SJSA1 (cell line): ENCODE measurements at places on chromosomes 2 and 18. TPM values are rescaled to one million over a fixed set of nuclear protein-coding genes. Genes with fewer than 3 reads are reported as not detected.
A peak's percentile ranks its signal among the peaks of the same experiment; 100 is the strongest.

DNA sequence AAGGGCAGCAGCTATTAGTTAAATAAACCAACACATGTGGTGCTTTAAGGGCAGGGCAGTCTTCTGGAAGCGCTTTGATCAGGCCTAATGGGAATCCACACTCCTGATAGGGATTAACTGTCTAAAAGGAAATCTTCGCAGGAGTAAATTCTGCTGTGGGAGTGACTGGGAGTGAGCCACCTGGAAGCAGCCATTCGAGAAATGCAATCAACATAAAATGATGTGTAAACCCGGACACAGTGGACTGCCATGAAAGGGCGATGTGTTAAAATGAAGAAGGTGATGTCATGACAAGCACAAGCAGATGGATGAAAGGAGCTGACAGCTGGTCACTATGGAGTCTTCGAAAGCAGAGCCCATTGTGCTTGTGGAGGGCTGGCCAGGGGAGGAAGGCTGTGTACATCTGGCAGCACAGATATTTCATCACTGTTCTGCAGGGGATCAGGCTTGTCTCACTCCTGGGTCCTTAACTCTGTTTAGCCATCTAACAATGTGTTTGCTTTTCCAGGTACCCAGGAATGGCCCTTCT, 24.8 kb upstream of the GALNT14 start:
- no peaks in the 10 kb centered on the region for H3K36me3 ChIP-seq
- peaks cover 19% of the 10 kb centered on the region for H3K27me3 ChIP-seq

DNA sequence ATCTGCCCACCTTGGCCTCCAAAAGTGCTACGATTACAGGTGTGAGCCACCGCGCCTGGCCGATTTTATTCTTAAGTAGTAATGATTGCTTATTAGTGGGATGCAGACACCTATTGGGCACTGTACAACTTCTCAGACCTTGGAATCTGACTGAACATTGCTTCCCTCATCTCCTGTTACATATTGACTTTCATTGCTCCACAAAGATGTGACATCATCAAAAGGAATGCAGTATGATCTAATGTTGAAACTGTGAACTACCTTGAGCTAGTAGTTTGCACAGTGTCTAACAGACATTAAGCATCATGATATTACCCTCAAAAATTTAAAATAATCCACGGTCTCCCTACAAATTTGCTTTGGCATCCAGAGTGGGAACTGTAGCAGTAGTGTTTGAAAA, 109.8 kb upstream of the SIX2 start:
- no peaks in the 10 kb centered on the region for H3K27me3 ChIP-seq
- peaks cover 72% of the 10 kb centered on the region for H3K4me1 ChIP-seq
- peak overlapping the region; percentile 63 for H3K27ac ChIP-seq
- no peak overlapping the region for H3K4me3 ChIP-seq
- DNase-seq = no peak

- H3K27ac ChIP-seq = no peak overlapping the region
- no peak overlapping the region for H3K4me3 ChIP-seq
- DNase-seq = no peak
- no peaks in the 10 kb centered on the region for H3K27me3 ChIP-seq
These were observed 352.8 kb upstream of the KCNH7 start for GRCh38 chr2:163191372-163191771.

DNA sequence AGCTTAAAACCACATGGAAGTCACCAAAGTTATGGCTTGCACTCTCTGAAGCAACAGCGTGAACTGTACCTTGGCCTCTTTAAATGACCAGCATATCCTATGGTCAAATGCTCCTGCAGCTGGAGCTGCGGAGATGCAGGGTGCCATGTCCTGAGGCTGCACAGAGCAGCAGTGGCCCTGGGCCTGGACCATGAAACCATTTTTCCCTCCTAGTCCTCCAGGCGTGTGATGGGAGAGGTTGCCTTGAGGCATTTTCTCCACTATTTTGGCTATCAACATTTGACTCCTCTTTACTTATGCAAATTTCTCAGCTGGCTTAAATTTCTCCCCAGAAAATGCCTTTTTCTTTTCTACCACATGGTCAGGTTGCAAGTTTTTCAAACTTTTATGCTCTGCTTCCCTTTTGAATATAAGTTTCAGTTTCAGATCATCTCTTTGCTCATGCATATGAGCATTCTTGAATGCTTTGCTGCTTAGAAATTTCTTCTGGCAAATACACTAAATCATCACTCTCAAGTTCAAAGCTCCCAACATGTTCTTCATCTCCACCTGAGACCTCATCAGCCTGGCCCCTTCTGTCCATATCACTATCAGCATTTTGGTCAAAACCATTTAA, 82.9 kb upstream of the TMEFF2 start:
- no peak overlapping the region for H3K27ac ChIP-seq
- H3K4me1 ChIP-seq = no peaks in the 10 kb centered on the region
- H3K27me3 ChIP-seq = no peaks in the 10 kb centered on the region
- H3K36me3 ChIP-seq = no peaks in the 10 kb centered on the region
- no peak for DNase-seq

DNA sequence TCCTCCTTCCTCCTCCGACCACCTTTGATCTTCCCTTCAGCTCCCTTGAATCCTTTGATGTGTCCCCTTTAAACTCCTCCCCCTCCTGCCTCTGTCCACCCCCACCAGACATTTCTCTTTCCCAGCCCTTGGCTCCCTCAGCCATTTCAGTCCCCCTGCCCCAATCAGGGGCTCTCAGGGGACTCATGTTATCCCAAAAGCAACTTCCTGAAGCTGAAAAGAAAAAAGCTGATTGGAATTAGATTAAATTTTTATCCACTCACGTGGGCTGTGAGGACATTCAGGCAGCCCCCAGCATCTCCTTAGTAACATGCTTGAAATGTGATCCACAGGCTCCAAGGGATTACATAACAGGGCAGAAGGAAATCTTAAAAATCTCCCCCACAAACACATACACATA, 81.3 kb downstream of the NEURL3 start:
- H3K27me3 ChIP-seq = no peaks in the 10 kb centered on the region; the same call in 1 of the 2 replicates
- no peak for DNase-seq
- H3K27ac ChIP-seq = no peak overlapping the region
- H3K36me3 ChIP-seq = no peaks in the 10 kb centered on the region
- peaks cover 9% of the 10 kb centered on the region for H3K4me1 ChIP-seq

GRCh38 chr2:154170400-154170799, 298.7 kb downstream of the GALNT13 start:
- H3K4me3 ChIP-seq = no peak overlapping the region
- no peaks in the 10 kb centered on the region for H3K4me1 ChIP-seq
- no peak for DNase-seq

DNA sequence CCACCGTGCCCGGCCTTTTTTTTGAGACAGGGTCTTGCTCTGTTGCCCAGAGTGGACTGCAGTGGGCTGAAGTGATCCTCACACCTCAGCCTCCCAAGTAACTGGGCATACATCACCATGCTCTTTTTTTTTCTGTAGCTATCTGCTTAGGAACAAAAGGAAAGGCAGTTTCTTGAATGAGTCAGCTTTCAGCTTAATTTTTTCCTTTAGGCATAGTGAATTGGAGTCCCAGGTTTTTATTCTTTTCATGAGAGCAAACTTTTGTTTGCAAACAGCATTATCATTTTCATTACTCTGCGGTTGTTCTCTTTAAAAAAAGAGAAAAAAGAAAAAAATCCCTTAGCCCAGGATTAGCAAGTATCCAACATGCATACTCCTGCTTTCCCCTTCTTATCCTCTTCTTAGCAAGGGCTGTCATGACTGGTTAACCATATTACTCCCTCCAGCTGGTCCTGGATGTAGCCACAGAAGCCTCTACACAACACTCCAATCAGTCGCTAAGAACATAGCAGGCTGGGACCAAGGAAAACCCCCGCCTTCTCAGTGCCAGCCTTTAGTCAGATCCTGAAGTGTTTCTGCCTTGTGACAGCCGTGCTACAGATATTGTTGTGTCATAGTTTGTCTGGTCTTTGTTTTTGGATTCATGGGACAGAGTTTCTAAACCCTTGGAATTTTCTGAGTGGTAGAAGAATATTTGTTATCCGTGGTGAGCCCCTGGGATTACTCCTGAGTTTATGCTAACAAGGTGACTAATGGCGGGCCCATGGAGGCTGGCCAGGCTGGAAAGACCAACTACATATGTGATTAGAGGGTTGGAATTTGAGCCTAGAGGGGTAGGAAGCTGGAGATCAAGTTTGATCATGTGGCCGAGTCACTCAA, 23.3 kb upstream of the ST3GAL5 start:
- H3K27ac ChIP-seq = peak overlapping the region; percentile 81
- peak; percentile 87 for DNase-seq
- H3K4me3 ChIP-seq = no peak overlapping the region
- H3K27me3 ChIP-seq = no peaks in the 10 kb centered on the region
- no peaks in the 10 kb centered on the region for H3K36me3 ChIP-seq

GRCh38 chr2:201018636-201019035, 52.8 kb downstream of the HYCC2 start:
- no peaks in the 10 kb centered on the region for H3K27me3 ChIP-seq
- no peak overlapping the region for H3K4me3 ChIP-seq
- H3K4me1 ChIP-seq = no peaks in the 10 kb centered on the region
- H3K36me3 ChIP-seq = peaks cover 33% of the 10 kb centered on the region

DNA sequence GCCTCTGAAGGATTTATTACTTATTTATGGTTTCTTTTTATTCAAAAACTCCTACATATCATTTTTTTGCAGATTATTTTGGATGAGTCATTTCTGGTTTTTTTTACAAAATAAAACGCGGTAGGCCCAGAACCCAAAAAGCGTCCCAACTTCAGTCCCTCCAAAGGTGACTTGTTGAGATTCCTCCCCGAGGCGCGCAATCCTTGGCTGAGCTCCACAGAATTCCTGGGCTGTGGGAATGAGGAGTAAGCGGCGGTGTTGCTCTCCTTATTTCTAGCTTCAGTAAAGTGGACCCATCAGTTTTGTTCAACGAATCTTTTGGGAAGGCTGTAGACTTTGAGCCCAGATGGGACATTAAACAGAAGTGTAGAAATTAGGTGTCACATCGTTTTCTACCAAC, 67.0 kb upstream of the RMP24 start:
- no peak overlapping the region for H3K27ac ChIP-seq
- H3K4me3 ChIP-seq = no peak overlapping the region
- H3K27me3 ChIP-seq = no peaks in the 10 kb centered on the region
- no peak for DNase-seq

DNA sequence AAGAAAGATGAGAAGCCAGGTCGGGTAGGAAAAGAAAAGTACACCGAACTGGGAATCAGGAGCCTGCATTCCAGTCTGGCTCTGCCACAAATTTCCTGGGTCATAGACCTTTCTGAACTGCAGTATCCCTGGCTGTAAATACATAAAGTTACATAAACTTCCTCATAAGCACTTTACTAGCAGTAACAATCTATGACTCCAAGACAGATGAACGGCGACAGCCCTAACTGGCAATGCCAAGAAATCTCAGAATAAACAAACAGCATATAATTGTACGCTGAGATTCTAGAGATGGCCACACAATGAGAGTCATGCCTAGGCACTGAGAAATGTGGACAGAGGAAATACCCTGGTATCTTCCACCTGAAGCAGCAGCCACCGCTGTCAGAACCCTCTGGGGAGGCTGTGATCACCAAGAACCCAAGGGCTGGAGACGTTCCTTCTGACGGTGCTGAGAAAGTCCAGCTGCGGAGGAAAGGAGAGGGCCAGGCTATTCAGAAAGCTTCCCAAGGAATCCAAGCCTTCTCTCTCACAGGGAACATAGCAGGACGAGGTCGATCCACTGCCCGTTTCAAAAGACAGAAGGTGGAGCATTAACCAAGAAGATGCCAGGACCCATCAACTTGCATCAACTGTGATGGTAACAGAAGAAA, 89.3 kb upstream of the SLC66A3 start:
- no peak overlapping the region for H3K27ac ChIP-seq
- H3K36me3 ChIP-seq = no peaks in the 10 kb centered on the region
- H3K27me3 ChIP-seq = no peaks in the 10 kb centered on the region
- DNase-seq = peak; percentile 66

GRCh38 chr2:154194909-154195643, 323.4 kb downstream of the GALNT13 start:
- DNase-seq = no peak
- H3K4me3 ChIP-seq = no peak overlapping the region
- H3K27ac ChIP-seq = no peak overlapping the region
- H3K4me1 ChIP-seq = no peaks in the 10 kb centered on the region
- no peaks in the 10 kb centered on the region for H3K36me3 ChIP-seq
- no peaks in the 10 kb centered on the region for H3K27me3 ChIP-seq

DNA sequence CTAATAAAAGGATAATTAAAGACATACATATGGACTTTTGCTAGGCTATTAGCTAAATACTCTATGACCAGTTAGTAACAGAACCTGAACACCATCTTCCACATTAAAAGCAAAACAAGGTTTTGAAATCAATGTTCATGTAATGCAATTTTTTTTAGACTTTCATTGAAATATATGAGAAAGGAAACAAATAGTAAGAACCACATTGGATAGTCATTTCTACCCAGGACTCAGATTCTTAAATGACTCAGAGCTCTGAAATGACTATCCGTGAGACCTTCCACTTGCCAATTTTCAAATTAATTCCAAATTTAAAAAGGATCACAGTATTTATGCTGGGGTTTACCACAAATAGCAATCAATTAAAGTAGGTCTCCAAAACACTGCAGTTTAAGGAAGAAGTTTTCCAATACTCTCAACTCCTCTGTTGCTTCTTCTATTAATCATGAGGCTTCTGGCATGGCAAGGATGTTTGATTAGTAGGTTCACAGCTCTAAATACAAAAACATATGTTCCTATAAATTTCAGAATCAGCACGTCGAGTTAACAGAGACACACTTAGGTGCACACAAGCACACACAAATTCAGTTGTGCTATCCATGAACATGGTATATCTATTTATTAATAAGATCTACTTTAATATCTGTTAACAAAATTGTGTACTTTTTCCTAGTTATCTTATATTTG, 841.0 kb downstream of the RNF144A start:
- no peaks in the 10 kb centered on the region for H3K36me3 ChIP-seq
- no peak for DNase-seq
- H3K27me3 ChIP-seq = no peaks in the 10 kb centered on the region
- no peak overlapping the region for H3K27ac ChIP-seq
- H3K4me1 ChIP-seq = no peaks in the 10 kb centered on the region

CYP1B1 gene
- total RNA-seq = 5.6 and 9.8 TPM in 2 replicates

DYSF gene
- total RNA-seq = 12.1 and 17.2 TPM in 2 replicates

MAL gene
- not detected in 2 replicates for total RNA-seq

DHRS9 gene
- total RNA-seq = 0.11 and 0.19 TPM in 2 replicates

TNS1 gene
- 9.8 and 14.3 TPM in 2 replicates for total RNA-seq

ARHGAP25 gene
- not detected in 2 replicates for total RNA-seq

GAD1 gene
- 0.21 and 2.8 TPM in 2 replicates for total RNA-seq

CAVIN2 gene
- total RNA-seq = 26.4 and 28.1 TPM in 2 replicates

ADD2 gene
- total RNA-seq = not detected in 2 replicates

ARHGAP28 gene
- 0.41 and 1.9 TPM in 2 replicates for total RNA-seq

ALK gene
- total RNA-seq = not detected in 2 replicates

CD226 gene
- total RNA-seq = 0.39 TPM in 1 of 2 replicates, not detected in the other

ALPP gene
- 0.45 TPM in 1 of 2 replicates, not detected in the other for total RNA-seq

SLC30A3 gene
- not detected in 2 replicates for total RNA-seq
